Midbrain (tissue), 1 donor: ENCODE measurements at places on chromosomes 16 and 17.

- DNase-seq, result peak; percentile 28
These were observed 118.1 kb upstream of the SHISA6 start for GRCh38 chr17:11122908-11123307.

DNA sequence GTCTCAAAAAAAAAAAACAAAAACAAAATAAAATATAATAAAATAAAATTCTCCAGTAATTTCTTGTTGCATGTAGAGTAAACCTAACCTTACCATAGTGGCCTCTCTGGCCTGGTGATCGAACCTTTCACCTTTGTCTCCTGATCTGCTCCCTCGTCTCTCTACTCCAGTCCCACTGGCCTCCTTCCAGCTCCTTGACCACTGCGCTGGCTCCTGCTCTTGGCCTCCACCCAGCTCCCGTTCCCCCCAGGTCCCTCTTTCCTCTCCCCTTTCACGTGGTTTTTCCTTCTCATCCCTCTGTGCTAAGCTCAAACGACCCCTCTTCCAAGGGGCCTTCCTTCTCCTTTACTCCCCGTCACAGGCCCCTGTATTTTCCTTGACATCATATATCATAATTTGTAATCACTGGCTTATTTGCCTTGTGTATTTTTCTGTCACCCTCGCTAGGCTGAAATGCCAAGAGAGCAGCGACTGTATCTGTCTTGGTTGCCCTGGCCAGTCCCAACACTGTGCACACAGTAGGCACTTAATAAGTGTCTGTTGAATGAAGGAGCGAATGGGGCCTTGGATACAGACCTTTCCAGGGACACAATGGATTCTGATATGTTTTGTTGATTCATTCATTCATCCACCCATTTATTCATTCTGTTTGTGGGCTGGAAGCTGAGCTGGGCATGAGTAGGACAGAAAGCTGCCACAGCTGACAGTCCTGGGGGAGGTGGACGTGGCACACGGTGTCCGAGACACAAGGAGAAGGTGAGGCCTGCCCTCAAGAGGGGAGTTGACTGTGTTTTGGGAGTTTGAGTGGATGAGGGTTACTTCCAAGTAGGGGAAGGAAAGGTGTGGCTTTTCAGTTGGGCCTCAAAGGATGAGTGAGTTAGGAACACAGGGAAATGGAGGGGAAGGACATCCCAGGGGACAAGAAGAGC, 5.8 kb upstream of the SCN4A start:
- DNase-seq, result no peak

DNA sequence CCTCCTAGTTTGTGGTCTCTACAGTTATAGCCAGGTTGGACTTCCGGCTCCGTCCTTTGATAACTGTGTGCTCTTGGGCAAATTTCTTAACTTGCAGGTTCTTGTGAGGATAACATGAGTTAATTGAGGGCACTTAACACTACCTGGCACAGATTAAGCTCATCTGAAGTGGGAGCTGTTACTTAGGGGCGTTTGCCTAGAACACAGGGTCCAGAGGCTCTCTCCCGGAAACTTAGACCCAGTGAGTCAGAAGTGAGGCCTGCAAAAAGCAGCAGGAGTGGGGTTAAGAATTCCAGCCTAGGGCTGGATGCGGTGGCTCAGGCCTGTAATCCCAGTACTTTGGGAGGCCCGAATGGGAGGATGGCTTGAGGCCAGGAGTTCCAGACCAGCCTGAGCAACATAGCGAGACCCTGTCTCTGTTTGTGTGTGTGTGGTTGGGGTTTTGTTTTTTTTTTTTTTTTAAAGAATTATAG, 1.4 kb downstream of the MVP start:
- no peak for DNase-seq

- DNase-seq, result no peak
These were observed 19.9 kb upstream of the GPATCH8 start for GRCh38 chr17:44522883-44523671.

DNA sequence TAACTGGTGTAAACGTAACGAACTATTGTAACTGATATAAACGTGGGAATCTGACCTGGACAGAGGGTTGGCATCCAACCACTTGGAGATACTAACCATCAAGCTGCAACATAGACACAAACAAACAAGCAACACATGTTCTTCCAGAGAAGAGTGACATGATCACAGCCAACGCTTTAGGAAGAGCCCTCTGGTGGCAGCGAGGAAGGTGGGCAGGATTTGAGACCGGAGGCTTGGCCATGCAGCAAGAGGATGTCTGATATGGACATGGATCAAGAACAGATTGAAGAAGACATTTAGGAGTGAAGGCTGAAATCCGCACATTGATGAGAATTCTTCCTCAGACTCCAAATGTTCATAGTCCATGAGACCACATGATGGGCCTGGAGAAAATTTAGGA, 40.3 kb upstream of the TNRC6A start:
- DNase-seq, result peak; percentile 57

DNA sequence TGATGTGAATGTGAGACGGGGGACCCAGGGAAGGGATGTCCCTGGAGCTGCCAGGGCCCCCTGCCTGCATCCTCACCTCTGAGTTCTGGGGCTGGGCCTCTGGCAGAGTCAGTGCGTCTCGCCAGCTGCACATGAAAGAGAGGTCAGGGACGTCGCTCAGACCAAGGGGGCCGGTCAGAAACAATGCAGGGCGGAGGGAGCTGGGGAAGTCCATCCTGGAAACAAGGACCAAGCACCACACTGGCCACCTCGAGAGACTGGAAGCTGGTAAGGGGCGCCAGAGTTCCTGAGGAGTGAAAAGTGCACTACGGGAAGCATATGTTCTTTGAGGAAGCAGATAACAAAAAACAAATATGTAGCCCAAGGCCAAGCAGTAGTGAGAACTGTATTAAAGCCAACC, 2.1 kb downstream of the TAF1C start:
- DNase-seq, result no peak

DNA sequence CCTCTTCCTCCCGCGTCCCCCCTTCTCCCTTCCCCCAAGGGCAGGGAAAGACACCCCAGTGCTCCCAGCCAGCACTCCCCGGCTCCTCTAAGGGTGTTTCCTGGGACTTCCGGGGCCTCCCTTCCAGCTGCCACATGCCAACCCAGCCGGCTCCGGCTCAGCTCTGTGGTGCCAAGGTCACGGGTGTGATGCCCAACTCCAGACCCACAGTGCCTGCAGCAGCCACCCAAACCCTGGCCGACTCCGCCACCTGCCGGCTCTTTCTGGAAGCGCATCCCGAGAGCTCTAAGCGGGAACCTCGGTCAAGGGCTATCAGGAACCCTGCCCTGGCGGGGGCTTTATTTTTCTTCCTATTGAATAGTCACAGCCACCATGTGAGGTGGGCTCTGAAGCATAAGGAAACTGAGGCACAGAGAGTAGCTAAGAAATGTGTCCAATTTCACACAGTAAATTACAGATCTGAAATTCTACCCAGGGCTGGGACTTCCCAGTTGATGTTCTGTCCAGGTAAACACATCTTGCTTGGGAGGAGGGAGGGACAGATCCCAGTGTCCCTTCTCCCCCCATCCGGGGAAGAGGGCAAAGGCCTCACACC, 3.3 kb upstream of the PPP1R1B start:
- DNase-seq, result peak; percentile 88

DNA sequence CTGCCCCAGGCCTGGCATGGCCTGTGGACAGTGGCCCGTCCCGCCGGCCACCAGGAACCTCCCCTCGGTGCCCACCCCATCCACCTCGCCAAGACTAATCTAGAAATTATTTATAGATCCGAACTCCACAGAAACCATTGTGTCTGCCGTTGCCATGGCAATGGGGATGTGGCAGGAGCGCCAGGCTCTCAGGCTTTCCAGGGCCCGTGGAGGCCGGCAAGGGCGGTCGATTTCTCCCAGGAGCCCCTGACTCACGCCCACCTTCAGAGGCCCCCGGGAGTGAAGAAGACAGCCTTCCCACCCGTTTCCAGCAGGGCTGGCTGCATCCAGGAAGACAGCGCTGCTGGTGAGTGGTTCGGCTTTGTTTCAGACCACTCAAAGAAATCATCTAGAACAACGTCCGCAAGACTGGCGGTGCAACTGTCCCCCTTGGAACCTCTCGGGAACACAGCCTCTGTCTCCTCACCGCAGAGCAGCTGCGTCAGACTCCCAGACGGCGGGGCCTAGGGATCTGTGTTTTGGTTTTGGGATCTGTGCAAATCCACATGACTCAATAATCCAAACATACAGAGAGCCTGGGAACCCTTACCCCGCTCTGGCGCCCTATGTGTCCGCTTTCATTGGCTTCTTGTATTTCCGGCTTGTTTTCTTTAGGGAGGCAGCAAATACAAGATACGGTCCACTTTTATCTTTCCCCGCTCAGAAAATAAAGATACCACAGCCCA, 48.5 kb upstream of the ZCCHC14 start:
- DNase-seq, result no peak

DNA sequence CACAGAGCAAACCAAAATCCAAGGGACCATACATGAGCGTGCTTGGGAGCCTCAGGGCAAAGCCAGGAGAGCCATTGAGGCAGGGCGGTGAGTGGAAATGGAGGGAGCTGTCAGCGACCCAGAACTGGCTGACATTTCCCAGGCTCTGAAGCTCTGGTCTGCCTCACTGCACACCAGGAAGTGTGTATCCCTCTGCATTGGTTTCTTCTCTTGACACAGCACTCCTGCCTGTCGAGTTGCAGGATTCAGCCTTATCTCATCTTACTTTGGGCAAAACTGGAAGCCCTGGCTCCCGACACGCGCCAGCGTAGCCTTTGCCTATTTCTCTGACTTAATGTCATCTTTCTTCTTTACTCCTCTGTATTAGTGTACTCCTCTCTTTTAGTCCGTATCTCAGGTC, 144.7 kb upstream of the HS3ST3A1 start:
- DNase-seq, result no peak

DNA sequence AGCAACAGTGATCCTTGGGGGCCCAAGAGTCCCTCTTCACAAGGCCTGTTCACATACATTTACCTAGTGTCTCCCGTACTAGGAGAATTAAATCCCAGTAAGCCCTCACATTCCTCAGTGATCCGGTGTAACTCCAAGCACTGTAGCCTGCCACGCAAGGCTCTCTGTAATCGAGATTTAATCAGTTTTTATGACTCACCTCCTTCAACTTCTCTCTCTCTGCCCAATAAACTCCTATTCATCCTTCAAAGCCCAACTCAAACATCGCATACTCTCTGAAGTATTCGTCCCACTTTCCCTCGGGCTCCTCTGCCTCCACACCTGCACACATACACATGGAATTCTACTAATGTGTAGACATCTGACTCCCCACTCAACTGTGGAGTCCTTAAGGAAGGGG, 141.8 kb downstream of the CMIP start:
- no peak for DNase-seq

DNA sequence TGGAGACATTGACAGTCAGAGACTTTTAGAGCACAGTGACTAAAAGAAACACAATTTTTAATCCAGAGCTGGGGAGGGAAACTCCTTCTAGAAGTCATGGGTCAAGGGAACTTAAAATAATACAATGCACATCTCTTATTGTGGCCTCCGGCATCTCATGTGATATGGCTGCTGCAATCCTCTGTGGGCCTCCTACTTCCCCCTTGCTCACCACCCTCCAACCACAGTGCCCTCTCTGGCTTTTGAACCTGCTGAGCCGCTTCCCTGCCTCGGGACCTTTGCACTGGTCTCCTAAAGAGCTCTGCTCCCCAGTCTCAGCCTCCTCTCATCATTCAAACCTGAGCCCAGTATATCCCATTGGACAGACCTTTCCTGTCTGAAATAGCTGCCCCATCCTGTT, 47.6 kb downstream of the HS3ST2 start:
- no peak for DNase-seq

GRCh38 chr17:64164596-64165285, 34.8 kb upstream of the ERN1 start:
- no peak for DNase-seq

DNA sequence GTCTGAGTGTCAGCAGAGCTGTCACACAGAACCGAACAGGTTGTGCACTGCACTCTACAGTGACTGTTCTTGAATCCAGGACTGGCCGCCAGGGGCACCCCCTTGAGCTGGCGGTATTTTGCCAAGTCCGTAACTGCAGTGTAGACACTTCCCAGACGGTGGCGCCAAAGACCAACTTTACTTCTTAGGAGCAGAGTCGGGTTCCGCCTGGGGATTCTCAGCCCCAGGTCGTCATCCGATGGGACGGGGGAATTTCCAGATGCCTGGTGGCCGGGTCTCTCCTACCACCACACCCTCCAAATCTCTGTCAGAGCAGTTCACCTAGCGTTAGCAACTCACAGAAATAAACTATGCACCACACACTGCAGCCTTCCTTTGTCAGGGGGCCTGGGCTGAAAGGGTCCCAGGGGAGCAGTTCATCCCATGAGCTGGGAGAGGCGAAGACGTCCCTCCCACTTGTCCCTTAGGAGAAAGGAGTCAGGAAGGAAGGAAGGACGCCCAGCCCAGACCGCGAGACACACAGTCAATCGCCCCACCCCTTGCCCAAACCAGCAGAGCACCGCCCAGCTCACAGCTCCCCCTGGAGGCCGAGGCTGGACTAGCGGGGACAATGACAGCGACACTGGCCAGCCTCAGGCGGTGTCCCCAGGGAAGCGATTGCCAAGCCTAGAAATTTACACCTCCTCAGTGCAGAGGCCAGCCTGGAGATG, 7.4 kb upstream of the RIPOR1 start:
- DNase-seq, result peak; percentile 93
